ENCODE measurements at places on chromosomes 7 and 10.

- DNase-seq = no peak
Observed at GRCh38 chr7:134366481-134366880, 49.8 kb upstream of the SLC35B4 start.

DNA sequence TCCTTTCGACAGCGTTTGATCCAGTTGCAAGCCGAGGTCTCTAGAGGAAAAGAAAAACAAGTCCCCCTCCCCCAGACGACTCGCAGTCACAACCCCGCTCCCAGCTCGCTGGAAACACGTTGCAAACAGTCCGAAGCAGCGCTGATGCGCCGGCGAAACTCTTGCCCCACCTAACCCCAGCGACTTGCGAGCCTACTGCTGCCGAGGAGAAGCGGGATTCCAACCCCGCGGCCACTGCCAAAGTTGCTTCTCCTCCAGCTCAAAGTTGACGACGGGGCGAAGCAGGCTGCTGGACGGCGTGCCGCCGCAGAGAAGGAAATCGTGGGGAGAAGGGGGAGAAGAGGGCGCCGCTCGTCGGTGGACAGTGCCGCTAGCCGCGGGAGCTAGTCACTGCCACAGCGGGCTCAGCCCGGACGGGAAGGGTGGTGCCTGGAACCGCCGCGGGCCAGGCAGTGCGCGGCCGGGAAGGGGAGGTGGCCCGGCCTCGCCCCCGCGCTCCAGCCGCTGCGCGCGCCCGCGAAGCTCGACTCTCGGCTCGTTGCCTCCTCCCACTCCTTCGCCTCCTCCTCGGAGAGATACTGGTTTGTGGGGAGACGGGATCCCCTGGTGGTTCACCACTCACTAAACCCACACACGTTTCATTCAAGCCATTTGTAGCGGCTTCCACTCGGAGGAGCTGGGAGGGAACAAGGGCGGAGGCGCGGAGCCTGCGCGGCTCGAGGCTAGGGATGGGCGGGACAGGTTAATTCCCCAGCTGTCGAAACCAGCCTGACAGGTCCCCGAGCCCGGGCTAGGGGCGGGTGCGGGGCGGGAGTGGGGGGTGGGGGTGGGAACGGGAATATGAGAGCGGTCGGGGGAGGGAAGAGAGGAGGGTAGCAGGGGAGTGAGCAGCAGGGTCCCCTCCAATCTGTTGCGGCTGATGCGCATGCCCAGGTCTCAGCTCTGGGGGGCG, at the start of gene GPR37:
Gene GPR37 (minus strand): TSS at position 392 of the 952 bp plus-strand sequence. CDS start 816 bp downstream, outside the sequence.
- peak; percentile 45 for DNase-seq

GRCh38 chr10:110221721-110222261, 14.4 kb downstream of the MXI1 start:
- peak; percentile 88 for DNase-seq

GRCh38 chr7:101699399-101699798, 70.3 kb upstream of the MYL10 start:
- DNase-seq = no peak

- no peak for DNase-seq
Observed at GRCh38 chr10:56181607-56182006, 179.5 kb downstream of the ZWINT start.

DNA sequence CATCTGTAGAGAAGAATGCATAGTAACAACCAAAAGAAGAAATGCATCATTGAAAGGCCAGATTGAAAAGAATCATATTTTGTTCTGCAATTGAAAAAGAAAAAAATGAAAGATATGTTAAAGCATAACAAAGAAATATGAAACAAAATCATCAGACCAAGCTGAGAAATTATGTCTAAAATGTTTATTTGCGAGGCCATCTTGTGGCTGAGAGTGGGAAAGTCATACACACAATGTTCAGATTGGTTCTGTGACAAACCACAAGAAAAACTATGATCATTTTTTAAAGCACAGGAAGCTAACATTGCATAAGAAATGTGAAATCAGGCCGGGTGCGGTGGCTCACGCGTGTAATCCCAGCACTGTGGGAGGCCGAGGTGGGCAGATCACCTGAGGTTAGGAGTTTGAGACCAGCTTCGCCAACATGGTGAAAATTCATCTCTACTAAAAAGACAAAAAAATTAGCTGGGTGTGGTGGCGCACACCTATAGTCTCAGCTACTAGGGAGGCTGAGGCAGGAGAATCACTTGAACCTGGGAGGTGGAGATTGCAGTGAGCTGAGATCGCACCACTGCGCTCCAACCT, 36.6 kb downstream of the ABCB5 start:
- peak; percentile 3 for DNase-seq

- no peak for DNase-seq
Observed at GRCh38 chr10:69883310-69884023, 81.8 kb downstream of the COL13A1 start.

DNA sequence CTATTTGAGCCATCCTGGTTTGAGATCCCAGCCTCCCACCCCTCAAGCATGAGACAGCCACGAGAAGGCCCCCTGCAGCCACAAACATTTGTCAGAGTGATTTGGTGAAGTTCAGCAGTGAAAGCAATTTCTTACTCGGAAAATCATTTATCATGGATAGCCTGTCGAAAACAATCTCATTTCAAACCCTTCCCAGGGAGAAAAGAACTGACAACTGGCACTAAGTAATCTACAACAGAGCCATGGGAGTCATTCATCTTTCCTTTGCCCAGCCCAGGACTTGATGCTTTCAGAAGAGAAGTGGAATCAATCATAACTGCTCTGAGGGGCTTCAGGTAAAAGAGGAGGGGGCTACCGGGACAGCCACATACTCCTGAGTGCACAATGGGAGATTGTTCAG, 411.2 kb downstream of the KCNMA1 start:
- DNase-seq = no peak

Data from activated CD4-positive, alpha-beta T cell treated with anti-CD3 and anti-CD28 coated beads, Interleukin-10, Interleukin-2, amounts not matched to agents 100 ng/mL and 50 ng/mL, durations not matched to agents 16 hours and 8 hours (primary cell).